ENCODE measurements at places on chromosomes 12 and 14. TPM values are rescaled to one million over a fixed set of nuclear protein-coding genes. Genes with fewer than 3 reads are reported as not detected.

DNA sequence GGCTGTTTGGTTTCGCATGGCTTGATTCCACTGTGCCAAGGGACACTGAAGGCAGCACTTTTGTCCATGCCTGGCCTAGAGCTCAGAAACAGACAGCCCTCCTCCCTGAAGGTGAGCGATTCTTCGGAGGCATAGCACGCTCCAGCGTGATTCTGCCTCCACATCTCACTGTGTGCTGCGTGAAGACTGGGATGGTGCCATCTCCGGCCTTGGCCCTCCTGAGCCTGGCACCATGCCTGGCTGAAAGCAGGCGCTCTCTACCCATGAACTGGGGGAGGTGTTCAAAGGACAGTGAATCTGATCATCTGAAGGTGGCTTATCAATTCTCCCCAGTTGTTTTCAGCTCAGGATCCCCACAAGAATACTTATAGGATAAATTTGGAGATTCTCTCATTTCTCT, 187.4 kb downstream of the TTC7B start:
- H3K27me3 ChIP-seq: no peaks in the 10 kb centered on the region
- H3K4me3 ChIP-seq: no peak overlapping the region
- DNase-seq: no peak
- H3K36me3 ChIP-seq: no peaks in the 10 kb centered on the region
- no peak overlapping the region for H3K27ac ChIP-seq
- H3K4me1 ChIP-seq: peaks cover 5% of the 10 kb centered on the region

DNA sequence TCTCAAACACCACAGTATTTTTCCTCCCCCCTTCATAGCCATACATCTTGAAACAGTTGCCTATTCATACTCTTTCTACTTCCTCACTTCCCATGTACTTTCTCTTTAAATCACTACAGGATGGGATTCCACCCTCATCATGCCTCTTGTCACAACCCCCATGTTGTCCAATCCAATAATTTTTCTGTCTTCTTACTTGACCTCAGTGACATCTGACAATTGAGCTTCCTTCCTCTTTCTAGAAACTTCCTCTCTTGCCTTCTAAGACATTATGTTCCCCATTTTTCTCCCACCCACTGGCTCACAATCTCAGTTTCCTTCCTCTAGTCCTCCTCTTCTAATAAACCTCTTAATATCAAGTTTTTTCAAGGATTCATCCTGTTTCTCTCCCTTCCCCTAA, 5.3 kb downstream of the C2CD5 start:
- DNase-seq: no peak
- H3K27ac ChIP-seq: no peak overlapping the region
- H3K36me3 ChIP-seq: peaks cover 39% of the 10 kb centered on the region
- peaks cover 47% of the 10 kb centered on the region for H3K4me1 ChIP-seq

DNA sequence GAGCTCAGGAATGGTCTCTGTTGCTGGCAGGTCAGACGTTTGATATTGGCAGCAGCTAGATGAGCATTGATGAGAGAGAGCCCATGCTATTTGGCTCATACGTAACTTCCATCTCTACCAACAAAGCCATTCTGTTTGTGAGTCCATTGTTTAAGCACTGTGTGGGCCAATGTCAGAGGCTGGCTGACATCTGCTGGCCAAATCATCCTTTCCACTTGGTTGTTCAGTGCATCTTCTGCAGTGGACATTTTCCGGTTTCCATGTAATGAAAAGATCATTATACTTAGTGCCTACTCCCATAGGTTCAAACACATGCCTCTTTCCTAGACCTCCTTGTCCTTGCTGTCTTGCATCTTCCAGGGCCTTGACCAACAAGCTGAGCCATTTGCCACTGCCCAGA, 59.2 kb downstream of the IFT81 start:
- no peak overlapping the region for H3K4me3 ChIP-seq
- H3K27ac ChIP-seq: no peak overlapping the region
- H3K36me3 ChIP-seq: peaks cover 3% of the 10 kb centered on the region

Gene SYNE2
- total RNA-seq: 245 TPM

Gene RND1
- 4.9 TPM for total RNA-seq

Gene DHRS2
- 0.17 TPM for total RNA-seq

DNA sequence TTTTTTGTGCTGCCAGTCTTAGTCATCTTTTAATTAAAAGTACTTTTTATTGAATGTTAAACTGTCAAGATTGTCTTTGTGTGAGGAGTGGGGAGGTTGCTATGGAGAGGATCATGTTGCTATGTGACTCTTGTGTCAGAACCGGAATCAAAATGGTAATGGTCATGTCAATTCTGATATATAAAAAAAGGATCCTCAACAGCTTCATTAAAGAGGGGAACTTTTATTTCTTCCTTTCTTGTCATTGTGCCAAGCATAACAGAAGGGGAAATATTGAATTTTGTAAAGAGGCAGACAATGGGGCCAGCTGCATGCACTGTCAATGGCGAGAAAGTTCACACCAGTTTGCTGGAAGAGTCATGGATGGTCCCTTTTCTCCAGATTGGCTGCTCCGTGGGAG, 564.8 kb downstream of the VRK1 start:
- no peaks in the 10 kb centered on the region for H3K4me1 ChIP-seq
- DNase-seq: no peak
- H3K4me3 ChIP-seq: no peak overlapping the region
- peaks cover 4% of the 10 kb centered on the region for H3K27me3 ChIP-seq
- H3K36me3 ChIP-seq: no peaks in the 10 kb centered on the region

Measured in activated naive CD8-positive, alpha-beta T cell treated with anti-CD3 and anti-CD28 coated beads, Interleukin-2, amount 10 ng/mL, durations not matched to agents 7 days and 5 days (primary cell).